ENCODE measurements at places on chromosomes 2 and 18. TPM values are rescaled to one million over a fixed set of nuclear protein-coding genes. Genes with fewer than 3 reads are reported as not detected.

The CHPF gene
- total RNA-seq = 120 TPM

The WDR33 gene
- total RNA-seq = 52.1 TPM

The PREPL gene
- 55.9 TPM for total RNA-seq

The SCN9A gene
- 1.3 TPM for total RNA-seq

DNA sequence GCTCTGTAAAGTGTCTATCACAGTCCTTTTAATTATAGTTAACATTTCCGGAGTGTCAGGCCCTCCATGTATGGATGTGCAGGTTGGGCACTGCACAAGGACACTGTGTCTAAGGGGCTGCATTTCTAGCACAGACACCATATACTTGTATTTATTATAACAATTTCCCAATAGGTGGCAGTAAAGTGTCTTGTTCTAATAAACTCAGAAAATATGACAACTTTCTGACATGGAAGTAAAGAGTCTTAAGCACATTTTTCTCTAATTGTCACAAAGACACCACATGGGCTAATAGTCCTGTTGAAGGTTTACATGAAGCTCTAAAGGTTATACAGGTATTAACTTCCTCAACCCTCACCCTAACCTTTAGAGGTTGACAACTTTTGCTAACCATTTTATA lies 156.6 kb downstream of the DYSF start:
- peaks cover 3% of the 10 kb centered on the region for H3K4me1 ChIP-seq
- no peaks in the 10 kb centered on the region for H3K36me3 ChIP-seq
- H3K27ac ChIP-seq = no peak overlapping the region
- no peak for DNase-seq

DNA sequence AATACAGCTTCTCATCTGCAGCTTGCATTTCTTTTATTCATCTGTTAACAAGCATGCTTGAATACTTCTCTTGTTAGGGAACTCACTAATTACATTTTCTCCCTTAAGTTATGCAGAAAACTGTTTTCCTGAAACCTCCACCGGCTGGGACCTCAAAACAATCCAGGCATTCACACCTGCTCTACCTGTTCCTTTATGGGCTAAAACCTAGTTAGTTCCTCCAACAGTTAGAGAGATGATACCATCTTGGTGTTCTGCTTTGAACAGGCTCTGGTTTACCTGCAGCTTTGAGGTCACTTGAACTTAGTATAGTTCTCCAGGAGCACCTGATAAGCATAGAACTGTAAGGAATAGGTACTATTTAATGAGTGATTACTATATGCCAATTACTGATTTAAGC lies 6.1 kb downstream of the PLEK start:
- H3K36me3 ChIP-seq = no peaks in the 10 kb centered on the region
- H3K4me1 ChIP-seq = no peaks in the 10 kb centered on the region
- no peak overlapping the region for H3K4me3 ChIP-seq
- DNase-seq = no peak

- H3K4me3 ChIP-seq = no peak overlapping the region
- no peaks in the 10 kb centered on the region for H3K36me3 ChIP-seq
- peaks cover 1% of the 10 kb centered on the region for H3K4me1 ChIP-seq
Observed at GRCh38 chr2:235011929-235012631, 60.3 kb downstream of the SH3BP4 start.

- DNase-seq = no peak
- H3K4me3 ChIP-seq = no peak overlapping the region
- H3K27ac ChIP-seq = no peak overlapping the region
- no peaks in the 10 kb centered on the region for H3K36me3 ChIP-seq
Observed at GRCh38 chr2:197315371-197315770, 4.8 kb upstream of the ANKRD44 start.

- peak; percentile 45 for DNase-seq
- no peaks in the 10 kb centered on the region for H3K27me3 ChIP-seq
- H3K27ac ChIP-seq = peak overlapping the region; percentile 90
- H3K4me3 ChIP-seq = no peak overlapping the region
- H3K4me1 ChIP-seq = peaks cover 36% of the 10 kb centered on the region
- no peaks in the 10 kb centered on the region for H3K36me3 ChIP-seq
Observed at GRCh38 chr2:20619624-20620024, 31.3 kb downstream of the HS1BP3 start.

DNA sequence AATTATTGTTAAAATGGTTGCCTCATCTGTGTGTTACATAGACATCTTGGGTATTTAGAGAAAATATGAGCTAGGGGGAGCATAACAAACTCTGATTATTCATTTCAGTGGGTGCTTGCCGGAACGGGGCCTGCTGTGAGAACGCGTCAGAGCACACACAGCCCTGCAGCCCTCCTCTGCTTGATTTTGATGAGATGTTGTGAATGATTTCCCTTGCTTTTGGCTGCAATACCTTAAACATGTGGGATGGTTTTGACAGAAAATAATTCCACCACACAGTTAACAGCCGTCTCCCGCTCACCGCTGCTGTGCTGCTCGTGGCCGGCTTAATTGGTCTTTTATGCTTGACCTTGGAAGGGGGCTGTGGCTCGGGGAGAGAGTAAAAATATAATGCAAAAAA lies 49.9 kb upstream of the TXNDC2 start:
- H3K27ac ChIP-seq = peak overlapping the region; percentile 67
- no peaks in the 10 kb centered on the region for H3K27me3 ChIP-seq
- H3K4me1 ChIP-seq = peaks cover 8% of the 10 kb centered on the region
- DNase-seq = no peak
- H3K36me3 ChIP-seq = no peaks in the 10 kb centered on the region

Measured in ovary (tissue), 10 donors.